ENCODE measurements at places on chromosomes 6 and 20.

GRCh38 chr6:2988426-2989331 lies 11.0 kb upstream of the NQO2 start:
- peak; percentile 96 for DNase-seq

- DNase-seq = no peak
Observed at GRCh38 chr6:140871911-140872310, 1260.8 kb upstream of the GJE1 start.

GRCh38 chr6:76615395-76615794 lies 542.9 kb upstream of the IMPG1 start:
- no peak for DNase-seq

DNA sequence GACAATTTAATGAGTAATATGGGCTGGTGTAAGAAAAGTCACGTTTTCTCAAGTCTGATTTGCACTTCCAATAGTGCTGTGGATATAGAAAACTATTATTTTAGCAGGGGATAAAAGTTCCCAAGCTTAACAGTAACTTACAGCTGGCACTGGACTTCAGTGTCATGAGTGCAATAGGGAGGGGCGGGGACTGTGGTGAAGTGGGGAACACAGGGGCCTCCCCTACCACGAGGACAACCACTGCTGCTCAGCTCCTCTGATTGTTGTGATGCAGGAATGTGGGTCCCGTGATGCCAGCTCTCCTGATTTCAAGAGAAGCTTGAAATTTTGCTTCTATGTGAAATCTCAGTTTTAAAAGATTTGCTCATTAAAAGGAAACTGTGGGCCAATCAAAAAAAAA lies 24.0 kb downstream of the SLC13A3 start:
- DNase-seq = no peak

- DNase-seq = no peak
Observed at GRCh38 chr20:1323256-1323655, 5.7 kb downstream of the SDCBP2 start.

DNA sequence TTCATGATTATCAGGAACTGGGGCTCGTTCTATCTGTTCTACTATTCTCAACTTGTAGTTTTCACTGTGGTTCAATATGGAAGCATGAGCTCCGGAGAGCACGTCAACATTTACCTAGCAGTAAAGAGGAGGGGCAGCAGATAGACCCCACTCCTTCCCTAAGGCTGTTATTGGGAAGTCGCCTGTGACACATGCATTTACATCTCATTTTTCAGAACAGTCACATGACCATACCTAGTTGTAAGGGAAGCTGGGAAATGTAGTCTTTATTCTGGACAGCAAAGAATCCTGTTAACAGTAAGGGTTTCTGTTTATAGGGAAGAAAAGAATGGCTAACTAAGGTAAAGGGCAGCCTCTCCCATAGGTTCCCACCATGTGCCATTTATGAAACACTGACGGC lies 158.3 kb downstream of the ZFP64 start:
- no peak for DNase-seq

- DNase-seq = no peak
Observed at GRCh38 chr6:31585491-31585890, 586 bp upstream of the LST1 start.

DNA sequence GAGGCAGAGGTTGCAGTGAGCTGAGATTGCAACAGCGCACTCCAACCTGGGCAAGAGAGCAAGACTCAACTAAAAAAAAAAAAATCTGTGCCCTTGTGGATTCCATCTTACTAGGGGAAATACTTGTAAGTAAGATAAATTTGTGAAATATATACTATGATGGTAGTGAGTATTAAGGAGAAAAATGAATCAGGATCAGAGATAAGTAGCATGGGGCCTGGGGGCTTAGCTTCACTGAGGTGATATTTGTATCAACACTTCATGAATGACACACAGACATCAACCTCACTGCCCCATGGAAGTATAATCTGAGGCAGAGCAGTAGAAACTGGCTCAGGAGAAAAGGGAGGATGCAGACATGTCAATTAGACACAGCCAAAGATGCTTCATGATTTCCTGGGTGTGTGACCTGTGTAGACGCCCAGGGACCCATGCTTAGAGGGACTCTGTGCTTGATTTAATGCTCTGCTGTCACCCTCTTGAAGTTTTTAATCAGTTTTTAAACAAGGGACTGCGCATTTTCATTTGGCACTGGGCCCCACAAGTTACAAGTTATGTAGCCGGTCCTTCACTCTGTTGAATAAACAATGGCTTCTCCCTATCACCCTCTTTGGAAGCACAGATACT lies 41.9 kb downstream of the PCNA start:
- peak; percentile 31 for DNase-seq

DNA sequence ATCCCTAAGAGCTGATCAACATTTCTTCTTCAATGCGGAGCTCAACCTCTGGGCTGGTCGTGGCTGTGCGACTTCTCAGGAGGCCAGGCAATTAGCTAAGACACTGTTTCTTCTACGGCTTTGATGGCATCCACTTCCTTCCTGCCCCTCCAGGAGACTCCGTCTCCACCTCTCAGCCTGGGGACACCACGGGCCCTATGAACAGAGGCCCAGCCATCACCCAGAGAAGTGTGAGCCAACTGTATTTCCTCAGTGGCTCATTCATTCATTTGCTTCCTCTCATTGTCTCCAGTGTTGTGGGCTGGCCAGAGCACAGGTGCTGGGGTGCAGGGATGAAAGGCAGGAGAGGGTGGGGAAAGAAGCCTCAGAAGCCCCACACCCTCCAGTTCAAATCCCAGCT lies 51.8 kb upstream of the APCDD1L start:
- no peak for DNase-seq

DNA sequence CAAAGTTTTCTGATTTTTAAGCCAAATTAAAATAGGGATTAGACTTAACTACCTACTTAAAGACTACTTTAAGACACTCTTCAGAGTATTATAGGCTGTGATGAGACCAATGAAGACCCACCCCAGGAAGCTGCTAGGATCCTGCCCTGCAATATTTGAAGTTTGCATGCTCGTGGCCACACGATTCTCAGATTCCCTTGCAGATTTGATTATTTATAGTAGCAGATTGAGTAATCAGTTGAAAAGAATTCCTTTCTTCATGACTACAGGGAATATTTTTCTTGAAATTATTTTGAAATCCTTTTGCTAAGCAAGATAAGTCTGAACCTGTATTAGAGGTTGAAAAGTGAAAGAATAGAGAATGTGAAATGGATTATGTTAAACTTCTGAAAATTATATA lies 122.3 kb downstream of the B3GAT2 start:
- DNase-seq = no peak

DNA sequence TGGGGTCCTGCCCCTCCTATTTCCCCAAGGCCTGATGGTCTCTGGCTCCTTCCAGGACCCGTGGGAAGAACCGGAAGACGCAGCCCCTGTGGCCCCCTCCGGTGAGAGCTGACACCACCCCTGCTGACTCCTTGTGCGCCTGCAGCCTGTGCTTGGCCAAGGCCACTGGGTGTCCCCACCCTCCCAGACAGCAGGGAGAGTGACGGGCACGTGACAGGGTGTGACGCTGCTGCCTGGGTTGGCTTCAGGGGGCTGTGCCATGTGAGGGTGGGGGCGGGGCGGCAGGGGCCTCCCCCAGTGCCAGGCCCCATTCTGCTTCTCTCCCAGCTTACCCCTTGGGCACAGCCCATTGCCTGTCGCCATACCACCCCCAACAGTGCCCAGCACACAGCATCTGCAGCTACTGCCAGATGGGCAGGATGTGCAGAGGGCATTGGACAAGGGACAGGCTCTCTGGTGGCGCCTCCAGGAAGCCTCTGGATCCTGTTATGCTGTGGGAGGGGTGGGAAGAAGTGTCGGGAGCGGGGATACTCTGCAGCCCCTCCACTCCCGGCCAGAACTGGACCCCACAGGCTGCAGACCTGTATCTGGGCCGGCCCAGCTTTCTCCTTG lies 2.9 kb downstream of the BIRC7 start:
- DNase-seq = no peak

- peak; percentile 26 for DNase-seq
Observed at GRCh38 chr20:60107621-60108390, 149.6 kb downstream of the CDH26 start.

DNA sequence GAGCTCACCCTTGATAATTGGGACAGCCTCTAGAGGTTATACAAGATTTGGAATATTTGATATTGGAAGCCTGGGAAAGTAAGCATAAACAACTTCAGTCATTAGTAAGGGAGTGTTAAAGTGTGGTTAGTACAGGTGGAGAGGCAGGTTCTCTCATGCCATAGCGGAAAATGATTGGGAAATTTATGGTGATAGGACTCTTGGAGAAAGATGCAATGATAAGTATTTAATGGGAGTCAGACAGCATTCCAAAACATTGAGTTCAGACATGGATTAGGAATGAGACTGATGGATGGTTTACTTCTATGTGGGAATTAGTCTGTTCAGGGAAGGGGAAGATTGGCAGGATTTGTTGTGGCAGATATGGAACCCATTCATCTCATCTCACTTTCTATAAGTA lies 152.7 kb downstream of the MCHR2 start:
- no peak for DNase-seq

DNA sequence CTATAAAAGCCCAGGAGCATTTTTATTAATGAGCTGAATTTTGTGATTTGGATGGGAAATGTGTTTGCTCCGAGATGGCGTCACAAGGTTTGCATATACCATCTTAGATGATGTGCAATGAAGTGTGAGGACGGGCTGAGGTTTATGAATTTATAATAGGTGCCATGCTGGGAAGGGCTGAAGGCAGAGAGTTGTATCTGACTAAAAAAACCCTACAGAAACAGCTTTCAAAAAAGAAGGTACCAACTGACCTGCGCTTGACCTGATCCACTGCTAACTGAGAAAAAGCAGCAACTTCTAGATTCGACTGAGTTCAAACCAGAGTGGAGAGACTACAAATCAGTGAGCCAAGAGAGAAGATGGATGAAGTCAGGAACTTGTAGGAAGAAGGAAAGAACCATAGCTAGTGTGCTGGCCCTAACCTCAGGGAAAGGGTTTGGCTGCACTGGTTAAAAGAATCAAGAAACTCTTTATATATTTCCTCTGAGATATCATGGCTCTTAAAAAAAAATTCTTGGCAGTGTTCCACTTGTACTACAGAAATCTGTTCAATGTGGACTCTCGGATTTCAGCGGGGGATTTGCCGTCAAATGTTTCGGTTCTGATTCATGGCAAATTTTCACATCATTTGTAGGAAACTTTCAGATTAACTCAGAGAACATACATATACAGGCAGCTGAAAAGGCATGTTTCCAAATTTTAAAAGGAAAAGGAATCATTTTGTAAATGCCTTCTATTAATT lies 56.5 kb upstream of the HDGFL1 start:
- DNase-seq = no peak

DNA sequence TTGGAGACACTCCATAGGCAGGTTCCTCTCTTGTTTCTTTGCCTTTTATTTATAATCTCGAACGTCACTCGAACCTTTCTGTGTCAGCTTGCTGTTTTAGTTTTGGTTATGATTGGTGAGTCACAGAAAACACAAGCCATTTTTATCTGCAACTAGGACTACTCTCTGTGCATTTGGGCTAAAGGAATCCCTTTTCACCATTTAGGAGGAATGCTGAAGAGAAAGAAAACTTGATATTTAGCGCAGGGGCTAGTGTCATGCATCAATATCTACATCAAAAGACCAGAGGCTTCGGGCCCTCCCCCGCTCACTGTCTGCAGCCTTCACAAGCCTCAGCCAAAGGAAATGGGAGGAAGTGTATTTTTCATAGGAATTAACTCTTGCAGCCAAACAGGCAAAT lies 507.8 kb upstream of the CITED2 start:
- DNase-seq = peak; percentile 52

- DNase-seq = no peak
Observed at GRCh38 chr6:116528780-116529179, 16.7 kb downstream of the TRAPPC3L start.

DNA sequence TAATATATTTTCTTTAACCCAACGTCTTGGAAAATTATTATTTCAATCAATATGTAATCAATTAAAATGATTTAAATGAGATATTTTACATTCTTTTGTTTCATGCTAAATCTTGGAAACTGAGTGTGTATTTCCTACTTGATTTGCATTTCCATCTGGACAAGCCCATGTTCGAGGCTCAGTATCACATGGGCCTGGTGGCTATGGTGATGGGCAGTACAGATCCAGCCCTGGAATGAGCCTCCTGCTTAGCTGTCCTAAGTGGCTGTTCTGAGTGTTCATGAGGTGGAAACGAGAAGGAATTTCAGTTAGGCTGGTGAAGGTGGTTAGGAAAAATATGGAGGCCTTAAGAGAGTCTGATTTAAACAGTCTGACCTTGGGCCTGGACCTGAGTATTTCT lies 73.0 kb upstream of the ATXN1 start:
- DNase-seq = no peak

DNA sequence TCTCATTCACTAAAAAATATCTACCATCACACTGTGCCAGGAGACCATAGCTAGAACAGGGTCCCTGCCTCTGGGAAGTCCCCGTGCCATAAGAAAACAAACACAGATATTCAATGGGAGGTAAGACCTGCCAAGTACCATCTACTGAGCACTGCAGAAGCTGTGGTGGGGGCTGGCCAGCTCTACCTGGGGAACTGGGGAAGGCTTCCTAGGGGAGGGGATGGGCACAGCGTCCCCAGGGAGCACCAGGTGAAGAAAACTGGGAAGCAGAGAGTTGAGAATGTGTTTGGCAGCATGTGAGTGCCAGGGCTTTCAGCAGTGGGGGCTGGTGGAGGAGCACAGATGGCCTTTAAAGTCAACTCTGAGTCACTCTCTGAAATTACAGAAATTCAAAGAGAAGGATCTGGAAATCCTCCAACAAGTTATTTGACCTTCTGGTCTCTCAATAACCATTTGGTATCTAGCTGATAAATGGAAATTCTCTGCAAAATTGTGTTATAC lies 85.2 kb downstream of the SHLD1 start:
- peak; percentile 21 for DNase-seq

DNA sequence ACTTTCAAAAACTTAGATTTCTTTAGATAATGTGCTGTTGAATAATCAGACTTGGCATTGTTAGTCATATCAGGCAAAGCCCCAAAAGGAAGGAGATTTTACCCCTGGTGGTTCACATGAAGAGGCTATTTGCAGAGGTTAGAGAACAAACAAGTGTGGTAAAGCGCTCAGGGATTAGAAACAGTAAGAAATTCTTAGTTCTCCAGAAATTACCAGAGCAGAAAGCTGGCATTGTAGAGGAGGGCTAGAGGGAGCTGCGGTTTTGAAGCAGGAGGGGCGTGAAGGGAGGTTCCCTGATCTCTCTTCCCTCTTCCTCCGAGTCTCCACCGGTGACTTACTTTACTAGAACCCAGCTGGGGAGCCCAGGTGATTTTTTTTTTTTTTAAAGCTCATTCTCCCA lies 10.2 kb downstream of the MYO6 start:
- no peak for DNase-seq

DNA sequence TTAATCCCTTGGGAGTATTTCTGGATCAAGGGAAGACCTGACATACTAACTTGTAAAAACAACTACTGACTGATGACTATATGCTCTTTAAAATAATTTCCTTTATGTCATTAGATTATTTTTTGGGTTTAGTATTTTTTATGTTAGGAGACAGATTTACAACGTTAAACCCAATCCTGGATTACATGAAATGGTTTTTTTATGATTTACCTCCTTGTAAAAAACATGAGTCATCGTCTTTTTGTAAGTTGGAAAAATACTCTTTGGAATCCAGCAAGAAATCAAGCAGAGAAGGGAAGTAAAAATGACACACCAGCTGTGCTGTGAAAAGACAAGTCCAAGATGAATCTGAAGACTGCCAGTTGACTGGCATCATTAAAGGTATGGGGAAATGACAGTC lies 6.7 kb downstream of the STK4 start:
- DNase-seq = peak; percentile 33

Measured in suppressor macrophage treated with lipopolysaccharide for 4 hours (primary cell).